EH (cell line): ENCODE measurements at places on chromosomes 6 and 20.
A peak's percentile ranks its signal among the peaks of the same experiment; 100 is the strongest.

DNA sequence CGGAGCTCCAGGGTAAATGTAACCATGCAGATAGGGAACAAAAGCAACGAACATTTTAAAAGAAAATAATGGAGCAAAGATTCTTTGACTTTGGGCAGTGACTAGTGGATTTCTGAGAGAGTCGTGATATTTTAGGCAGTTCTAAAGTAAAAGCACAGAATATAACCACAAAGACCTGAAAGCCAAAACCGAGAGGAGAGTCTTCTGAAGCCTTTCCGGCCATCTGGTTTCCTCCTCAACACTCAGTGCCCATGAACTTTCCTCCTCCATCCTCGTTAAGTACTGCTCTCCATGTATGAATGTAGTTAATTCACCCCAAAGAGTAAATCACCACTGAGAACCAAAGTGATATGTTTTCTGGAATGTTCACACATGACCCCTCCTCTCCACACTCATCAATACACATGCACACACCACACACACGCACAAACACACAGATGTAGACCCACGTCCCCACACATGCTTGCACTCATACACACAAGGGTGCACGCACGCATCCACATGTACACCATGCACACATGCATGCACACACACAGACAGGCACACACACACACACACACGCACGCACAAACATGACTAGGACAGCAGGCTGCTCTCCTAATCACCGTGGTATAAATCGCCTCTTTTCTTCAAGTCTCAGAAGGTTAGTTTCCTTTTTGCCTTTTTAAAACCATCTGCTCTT, 109.5 kb downstream of the MYLK4 start:
- DNase-seq = no peak

DNA sequence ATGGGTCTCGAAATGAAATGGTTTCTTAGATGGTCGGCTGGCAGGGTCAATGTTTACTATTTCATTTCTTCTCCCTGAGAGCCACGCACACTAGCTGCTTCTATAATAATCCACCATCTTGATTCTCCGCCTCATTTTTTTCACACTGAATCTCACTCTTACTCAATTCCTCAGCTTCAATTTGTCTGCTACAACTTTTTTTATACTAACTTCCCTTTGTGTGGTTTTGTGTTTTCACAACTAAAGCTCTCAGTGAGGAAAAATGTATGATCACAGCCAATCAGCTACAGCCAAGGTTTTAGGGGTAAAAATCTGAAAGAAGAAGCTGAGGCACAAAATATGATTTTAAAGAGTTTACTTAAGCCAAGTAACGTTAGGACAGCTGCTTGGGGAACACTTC, 1309.4 kb downstream of the EPHA7 start:
- no peak for DNase-seq

DNA sequence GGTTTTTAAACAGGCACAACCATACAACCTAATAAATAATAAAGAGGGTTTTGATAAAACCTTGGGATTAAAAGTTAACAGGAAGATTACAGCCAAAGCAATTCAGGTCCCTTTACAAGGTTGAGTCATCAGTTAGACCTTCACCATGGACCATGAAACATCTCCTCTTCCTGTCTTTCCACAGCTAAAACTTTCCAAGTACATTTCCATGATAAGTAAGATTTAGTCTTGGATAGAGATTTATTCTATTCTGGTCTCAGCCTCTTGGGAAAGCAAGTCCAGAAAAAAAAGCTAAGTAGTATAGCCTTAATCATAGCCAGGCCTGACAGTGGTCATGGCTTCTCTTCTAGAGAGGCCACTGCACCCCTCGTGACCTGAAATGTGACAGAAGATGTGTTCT, 2.9 kb upstream of the PRSS35 start:
- peak; percentile 57 for DNase-seq

GRCh38 chr20:36441416-36441815, 99.9 kb upstream of the MYL9 start:
- DNase-seq = no peak

DNA sequence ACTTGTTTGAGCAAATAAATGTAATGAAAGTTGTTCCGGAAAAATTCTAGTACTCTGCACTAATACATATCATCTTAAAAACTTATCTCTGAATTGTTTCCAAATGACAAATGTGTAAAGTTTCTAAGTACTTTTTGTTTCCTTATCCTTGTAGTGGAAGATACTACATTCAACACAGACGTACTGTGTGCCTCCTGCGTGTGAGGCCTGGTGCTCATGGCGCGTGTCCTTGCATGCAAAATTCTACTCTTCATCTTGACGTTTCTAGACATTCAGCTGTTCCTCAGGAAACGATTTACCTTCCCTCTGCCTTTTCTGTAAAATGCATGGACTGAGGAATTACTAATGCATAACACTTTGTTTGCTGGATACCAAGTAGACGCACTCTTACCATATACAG, 11.5 kb downstream of the DLL1 start:
- no peak for DNase-seq

- DNase-seq = no peak
Observed at GRCh38 chr20:19543101-19543500, 215.0 kb upstream of the RIN2 start.
